T47D (cell line): ENCODE measurements at places on chromosomes 2 and 18.
A peak's percentile ranks its signal among the peaks of the same experiment; 100 is the strongest.

GRCh38 chr2:210028178-210028577 lies 25.7 kb downstream of the RPE start:
- DNase-seq, result no peak

DNA sequence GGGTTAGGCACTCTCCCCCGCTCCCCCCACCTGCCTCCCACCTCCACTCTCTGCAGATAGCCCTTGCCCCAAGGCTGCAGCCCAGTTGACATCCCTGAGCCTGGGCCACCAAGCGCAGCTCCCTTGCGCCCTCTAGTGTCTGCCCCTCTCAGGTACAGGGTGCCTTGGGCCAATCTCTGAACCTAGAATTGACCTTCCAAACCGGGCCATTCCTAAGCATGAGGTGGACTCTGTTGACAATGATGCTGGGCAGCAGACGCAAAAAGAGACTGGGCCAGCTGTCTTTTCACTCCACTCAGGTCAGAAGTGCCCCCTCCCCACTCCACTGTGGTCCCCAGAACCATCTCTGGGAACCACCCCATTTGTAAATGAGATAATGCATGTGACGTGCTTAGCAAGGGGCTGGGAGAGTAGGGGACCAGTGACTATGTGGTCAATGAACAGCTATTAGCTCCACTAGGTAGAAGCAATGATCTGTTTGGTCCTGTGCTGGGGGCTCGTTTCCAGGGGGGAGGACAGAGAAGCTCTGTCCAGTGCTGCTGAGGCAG lies 43.3 kb upstream of the PLB1 start:
- peak; percentile 45 for DNase-seq

GRCh38 chr2:112644155-112644932 lies 1.4 kb upstream of the SLC20A1 start:
- DNase-seq, result no peak

- no peak for DNase-seq
These were observed 28.5 kb downstream of the SLC20A1 start for GRCh38 chr2:112674229-112674628.

DNA sequence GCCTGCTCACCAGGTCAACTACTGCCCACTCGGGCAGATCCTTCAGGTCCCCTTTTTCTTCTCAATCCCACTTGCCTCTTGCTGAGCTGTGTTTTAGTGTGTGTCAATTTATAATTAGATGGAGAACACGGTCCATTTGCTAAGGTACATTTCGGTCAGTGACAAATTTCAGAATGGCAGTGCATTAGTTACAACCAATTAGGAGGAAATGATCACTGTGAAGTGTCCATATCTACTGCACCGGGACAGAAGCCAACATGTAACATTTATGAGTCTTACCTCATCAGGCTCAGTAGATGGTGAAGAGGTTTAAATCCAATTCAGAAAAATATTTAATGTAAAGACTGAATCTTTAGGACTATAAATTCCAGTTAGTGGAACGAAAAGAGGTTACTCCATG lies 47.7 kb downstream of the CMPK2 start:
- DNase-seq, result no peak

GRCh38 chr2:67625178-67625577 lies 228.0 kb downstream of the ETAA1 start:
- DNase-seq, result no peak

- no peak for DNase-seq
These were observed 38.2 kb downstream of the FOSL2 start for GRCh38 chr2:28430788-28431418.

DNA sequence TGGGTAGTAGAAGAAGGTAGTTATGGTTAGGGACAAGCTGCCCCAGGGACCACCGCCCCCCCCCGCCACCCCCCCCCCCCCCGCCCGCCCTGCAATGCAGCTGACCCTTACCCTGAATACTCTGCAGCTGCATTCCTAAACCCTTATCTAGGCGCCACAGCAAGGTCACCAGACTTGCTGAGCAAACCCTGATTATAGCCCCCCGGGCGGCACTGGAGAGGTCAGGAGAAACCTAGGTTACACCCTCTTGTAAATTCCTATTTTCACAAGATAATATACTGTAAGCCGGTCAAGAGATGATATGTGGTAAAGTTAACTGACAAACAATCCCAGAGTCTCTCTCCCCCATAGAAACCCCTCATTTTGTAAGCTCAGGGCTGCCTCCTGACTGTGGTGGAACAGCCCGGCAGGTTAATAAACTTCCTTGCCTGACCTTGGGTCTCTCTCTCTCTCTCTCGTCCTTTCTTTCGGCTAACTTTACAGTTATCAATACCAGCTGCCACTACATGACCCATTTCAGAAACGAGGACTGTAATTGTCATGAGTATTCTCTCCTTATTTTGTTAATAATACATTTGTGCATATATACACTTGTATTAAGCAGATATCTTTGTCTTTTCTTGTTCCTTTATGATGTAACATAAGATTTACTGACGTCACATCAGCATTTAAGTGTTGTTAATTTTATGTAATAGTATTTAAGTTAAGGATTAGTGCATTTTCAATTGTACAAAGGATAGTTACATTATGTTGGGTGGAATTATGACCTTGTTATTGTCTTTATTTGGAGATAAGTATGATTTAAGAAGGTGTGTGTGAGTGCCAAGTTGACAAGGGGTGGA lies 22.8 kb upstream of the SMAD4 start:
- no peak for DNase-seq

GRCh38 chr2:181131584-181131983 lies 151.2 kb downstream of the UBE2E3 start:
- no peak for DNase-seq

GRCh38 chr18:42752916-42753315 lies 362.6 kb downstream of the RIT2 start:
- no peak for DNase-seq

DNA sequence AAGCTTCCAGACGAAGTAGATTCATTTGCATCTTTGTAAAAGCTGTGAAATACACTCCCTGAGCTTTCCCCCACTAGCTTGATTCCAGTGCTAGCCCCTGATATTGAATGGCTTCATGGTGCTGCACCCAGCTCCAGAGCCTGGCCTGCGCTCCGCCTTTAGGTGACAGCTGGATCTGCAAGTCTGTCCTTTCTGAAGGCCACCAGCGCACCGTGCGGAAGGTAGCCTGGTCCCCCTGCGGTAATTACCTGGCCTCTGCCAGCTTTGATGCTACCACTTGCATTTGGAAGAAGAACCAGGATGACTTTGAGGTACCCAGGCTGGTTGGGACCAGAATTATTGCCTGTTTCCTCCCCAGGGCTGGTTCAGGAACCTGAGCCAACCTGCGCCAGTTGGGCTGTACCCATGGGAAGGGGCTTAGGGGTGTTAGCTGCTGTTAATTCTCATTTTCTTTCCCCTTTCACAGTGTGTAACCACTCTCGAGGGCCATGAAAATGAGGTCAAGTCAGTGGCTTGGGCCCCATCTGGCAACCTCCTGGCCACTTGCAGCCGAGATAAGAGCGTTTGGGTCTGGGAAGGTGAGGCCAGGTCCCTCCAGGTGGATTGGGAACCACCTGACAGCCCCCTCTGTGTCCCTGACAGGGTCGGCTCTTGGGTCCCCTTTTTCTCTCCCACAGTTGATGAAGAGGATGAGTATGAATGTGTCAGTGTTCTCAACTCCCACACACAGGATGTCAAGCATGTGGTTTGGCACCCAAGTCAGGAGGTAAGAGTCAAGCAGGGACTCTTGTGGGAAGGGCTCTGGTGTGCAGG lies 1.3 kb downstream of the CIAO1 start:
- no peak for DNase-seq

GRCh38 chr2:219274361-219274921 lies 4.7 kb upstream of the DNAJB2 start:
- peak; percentile 79 for DNase-seq

GRCh38 chr2:191443446-191443845 lies 198.2 kb downstream of the MYO1B start:
- DNase-seq, result no peak

- no peak for DNase-seq
These were observed 15.4 kb downstream of the PPM1B start for GRCh38 chr2:44184106-44184505.

DNA sequence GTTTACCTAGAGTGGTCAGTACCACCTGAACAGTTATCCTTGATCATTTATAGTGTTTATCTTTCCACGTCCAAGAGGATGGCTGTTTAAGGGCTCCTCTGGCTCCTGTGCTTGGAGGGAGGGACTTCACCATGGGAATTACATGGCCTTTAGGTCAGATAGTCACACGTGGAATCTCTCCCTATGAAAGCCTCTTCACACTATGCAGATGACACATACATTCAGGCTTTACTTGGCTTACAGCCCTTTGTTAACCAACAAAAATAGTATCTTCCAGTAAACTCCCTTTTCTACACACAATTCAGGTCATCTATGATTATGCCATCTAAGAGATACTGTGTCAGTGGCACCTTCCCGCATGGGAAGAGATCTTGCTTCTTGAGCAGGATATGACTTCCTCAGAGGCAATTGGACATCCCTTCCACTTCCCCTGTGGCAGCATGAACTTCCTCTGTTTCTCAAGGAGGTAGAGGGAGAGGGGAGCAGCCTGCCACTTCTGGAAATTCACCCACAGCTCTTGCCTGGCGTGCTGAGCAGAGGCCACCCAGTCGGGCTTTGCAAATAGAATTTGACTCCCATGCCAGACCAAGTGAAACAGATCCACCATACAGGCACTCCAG lies 53.5 kb downstream of the COLEC12 start:
- DNase-seq, result no peak

DNA sequence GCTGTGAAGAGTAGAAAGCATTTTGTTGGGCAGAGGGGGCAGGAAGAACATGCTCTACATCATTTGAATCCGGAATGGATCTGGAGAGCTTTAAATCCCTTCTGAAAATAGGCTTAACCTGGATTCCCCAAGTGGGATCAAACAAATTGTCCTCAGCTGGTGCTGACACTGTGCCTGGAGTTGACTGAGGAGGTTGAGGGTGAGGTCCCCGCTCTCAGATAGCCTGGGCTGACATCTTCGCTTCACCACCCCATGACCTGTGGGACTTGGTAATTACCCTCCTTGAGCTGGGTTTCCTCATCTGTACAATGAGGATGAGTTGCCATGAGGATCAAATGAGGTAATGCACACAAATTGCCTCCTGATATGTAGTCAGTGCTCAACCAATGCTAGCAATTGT lies 117.8 kb upstream of the SMAD2 start:
- DNase-seq, result no peak

GRCh38 chr2:170505631-170506275 lies 209.4 kb upstream of the SP5 start:
- no peak for DNase-seq

- DNase-seq, result no peak
These were observed 142.6 kb upstream of the ITGA4 start for GRCh38 chr2:181314551-181314950.

DNA sequence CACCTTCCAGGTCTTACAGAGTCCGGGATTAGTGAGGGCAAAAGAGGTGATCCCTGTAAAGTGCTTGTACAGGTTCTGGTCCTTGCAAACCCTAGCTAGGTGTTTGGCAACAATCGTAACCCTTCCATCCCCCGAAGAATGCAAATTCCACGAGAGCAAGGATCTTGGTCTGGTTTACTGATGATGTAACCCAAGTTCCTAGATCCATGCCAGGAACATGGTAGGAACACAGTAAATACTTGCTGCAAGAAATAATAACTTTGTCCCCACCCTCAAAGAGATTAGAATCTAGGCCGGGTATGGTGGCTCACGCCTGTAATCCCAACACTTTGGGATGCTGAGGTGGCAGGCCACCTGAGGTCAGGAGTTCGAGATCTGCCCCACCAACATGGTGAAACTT lies 6.8 kb upstream of the NEU2 start:
- no peak for DNase-seq

DNA sequence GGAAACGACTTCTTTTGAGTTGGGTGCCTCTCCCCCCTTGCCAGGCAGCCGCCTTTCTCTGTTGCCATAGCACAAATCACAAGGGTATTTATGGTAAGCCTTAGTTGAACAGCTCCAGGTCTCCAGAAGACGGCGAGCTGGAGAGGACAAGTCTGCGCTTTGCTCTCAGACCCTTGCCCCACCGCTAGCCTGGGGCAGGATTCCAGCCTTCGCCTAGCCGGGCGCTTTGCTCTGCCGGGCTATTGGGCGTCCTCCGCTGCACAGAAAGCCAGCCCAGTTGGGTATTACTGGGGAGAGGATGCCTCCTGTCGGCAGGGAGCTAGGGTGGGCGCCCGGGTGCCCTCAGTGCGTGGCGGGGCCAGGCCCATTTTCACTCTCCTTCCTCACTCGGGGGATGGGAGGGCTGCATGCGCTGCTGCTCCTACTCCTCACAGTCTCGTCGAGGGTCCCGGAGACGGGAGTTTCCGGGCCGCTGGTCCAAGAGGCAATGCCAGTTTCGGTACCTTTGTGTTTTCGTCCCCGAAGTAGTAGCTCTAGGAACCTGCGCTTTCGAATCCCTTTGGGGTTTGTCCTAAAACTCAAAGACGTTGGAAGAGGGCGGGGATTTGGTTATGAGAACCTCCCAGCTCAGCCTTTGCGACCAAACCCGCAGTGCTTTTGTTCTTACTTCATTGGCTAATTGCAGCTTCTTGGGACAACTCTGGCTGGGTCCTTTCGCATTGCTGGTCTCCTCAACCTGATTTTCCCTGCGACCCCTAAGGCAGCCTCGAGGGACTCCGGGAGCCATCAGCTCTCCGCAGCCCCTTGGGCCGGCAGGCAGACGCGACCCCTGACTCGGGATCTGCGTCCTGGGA lies 3.6 kb upstream of the DLX2 start:
- DNase-seq, result peak; percentile 63

- no peak for DNase-seq
These were observed 76.6 kb upstream of the GPC1 start for GRCh38 chr2:240358821-240359397.

GRCh38 chr18:58541146-58541788 lies 87.6 kb downstream of the ALPK2 start:
- DNase-seq, result peak; percentile 49

- no peak for DNase-seq
These were observed 239.8 kb downstream of the SH3RF3 start for GRCh38 chr2:109368798-109369197.

- DNase-seq, result peak; percentile 2
These were observed 91.8 kb upstream of the KLF7 start for GRCh38 chr2:207257251-207258250.

- no peak for DNase-seq
These were observed 34.1 kb downstream of the ITGB6 start for GRCh38 chr2:160165996-160166395.

- no peak for DNase-seq
These were observed 14.8 kb upstream of the STEAP3 start for GRCh38 chr2:119208791-119209203.

- no peak for DNase-seq
These were observed 568 bp downstream of the RAB31 start for GRCh38 chr18:9708434-9709303.

GRCh38 chr2:67137699-67138098 lies 259.4 kb upstream of the ETAA1 start:
- no peak for DNase-seq

- no peak for DNase-seq
These were observed 109.5 kb downstream of the FMNL2 start for GRCh38 chr2:152444448-152444847.

DNA sequence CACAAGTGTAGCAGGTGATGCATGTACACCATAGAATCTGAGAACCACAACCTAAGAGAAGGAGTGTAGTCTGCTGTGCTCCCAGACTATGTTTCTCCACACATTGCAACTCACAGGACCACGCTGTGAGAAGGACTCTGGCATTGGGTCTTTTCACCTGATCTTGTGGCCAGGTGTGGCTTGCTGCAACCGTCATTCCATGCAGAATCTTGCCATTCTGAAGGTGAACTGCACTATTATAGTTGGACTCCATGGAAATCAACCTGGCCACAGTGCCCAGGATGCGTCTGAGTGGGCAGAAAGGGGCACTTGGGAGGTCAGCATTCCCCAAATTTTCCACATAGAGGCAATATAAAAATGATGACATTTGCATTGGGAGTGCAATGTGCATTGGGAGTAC lies 122.2 kb downstream of the CAPN13 start:
- no peak for DNase-seq

GRCh38 chr2:88159955-88160415 lies 10.2 kb upstream of the THNSL2 start:
- DNase-seq, result peak; percentile 77
